PC-3 (cell line): ENCODE measurements at places on chromosomes 2 and 18. TPM values are rescaled to one million over a fixed set of nuclear protein-coding genes. Genes with fewer than 3 reads are reported as not detected.

Gene KRCC1
- total RNA-seq: 6.7 and 14.1 TPM in 2 replicates

Gene RAB6C
- 0.04 TPM in 1 of 2 replicates, not detected in the other for total RNA-seq

DNA sequence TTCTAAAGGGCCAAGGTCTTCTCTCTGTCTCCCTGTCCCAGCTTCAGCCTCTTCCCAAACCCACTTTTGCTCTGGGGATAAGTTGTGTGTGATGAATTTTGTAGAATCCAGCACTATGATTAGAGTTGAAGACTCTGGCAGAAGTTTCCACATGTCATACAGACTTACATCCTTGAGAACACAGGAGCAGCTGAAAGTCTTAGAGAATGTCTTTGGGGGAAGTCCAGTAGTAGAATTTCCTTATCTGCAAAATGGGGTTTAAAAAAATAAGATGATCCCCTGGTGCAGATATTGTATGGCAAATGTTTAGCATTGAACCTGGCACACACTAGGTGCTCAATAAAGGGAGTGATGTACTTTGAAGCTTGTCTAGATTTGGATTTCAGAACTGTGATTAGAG is 65.2 kb downstream of the TMEM247 start:
- DNase-seq: no peak
- H3K36me3 ChIP-seq: no peaks in the 10 kb centered on the region
- peaks cover 20% of the 10 kb centered on the region for H3K4me1 ChIP-seq
- no peak overlapping the region for H3K27ac ChIP-seq
- H3K4me3 ChIP-seq: no peak overlapping the region

GRCh38 chr2:234912437-234912836 is 39.4 kb upstream of the SH3BP4 start:
- no peak overlapping the region for H3K4me3 ChIP-seq
- H3K36me3 ChIP-seq: no peaks in the 10 kb centered on the region
- peaks cover 6% of the 10 kb centered on the region; the same call in 1 of the 2 replicates for H3K4me1 ChIP-seq
- DNase-seq: no peak
- no peak overlapping the region for H3K27ac ChIP-seq
- no peaks in the 10 kb centered on the region for H3K27me3 ChIP-seq
